NCI-H1105 (cell line): ENCODE measurements at places on chromosomes 16 and 17.

GRCh38 chr16:68451676-68452075, 3.4 kb upstream of the SMPD3 start:
- DNase-seq = no peak

DNA sequence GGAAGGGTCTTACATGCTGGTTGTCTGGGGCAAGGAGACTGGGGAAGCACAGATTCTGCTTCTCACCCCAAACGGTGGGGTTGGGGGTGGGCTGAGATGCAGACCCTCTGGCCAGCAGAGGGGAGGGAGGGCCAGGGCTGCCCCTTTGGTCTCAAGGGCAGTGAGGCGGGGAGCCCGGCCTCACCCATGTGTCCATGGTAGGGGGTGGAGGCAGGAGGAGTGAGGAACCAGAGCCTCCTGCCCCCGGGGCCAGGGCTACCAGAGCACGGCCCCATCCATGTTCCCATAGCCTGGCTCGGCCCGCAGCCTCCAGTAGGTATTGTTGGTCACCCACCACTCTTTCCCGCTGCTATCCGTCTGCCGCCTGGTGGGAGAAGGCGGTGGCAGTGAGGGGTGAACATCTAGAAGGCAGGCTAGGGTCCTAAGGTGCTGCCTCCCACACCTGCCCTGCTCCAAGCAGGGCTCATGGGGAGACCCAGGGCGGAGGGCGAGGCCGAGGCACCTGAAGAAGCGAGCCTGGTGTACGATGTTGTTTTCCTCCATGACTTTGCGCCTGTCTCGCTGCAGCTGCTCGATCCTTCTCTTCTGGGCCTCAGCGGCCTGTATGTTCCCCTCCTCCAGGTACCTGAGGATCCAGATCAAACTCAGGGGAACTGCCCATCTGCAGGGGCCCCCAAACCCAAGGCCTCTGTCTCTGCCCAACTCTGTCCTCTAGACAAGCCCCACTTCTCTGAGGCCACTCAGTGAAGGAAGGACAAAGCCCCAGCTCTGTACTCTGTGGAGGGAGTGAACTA, 13.4 kb downstream of the OSBPL7 start:
- DNase-seq = no peak

GRCh38 chr17:29873476-29873875, 56.6 kb downstream of the SSH2 start:
- DNase-seq = no peak

DNA sequence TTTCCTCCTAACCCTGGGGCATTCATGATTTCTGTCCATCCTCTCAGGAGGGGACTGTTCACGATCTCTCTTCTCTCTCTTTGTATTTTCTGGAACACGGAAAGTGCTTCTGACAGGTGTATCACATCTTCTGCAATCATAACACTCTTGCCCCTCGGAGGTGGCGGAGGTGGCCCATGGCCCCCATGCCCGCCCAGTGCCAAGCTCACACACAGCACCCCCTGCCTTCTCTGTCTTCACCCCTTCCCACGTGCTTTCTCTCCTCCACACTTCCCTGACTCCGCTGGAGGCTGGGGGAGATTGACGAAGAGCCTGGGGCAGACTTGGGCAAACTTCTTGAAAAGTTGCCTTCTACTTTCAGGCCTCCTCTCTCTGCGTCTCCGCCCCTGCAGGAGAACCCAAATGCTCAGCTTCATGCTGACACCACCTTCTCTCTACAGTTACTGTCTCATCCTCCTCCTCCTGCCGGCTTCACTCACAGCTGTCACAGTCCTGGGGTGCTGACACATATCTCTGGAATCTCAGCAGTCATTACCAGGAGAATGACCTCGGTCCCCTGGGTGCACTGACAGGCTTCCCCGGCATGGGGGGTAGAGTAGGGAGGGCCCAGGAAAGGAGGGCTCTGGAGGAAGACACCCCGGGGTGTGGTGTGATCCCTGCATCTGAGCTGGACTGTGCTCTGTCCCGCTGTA, 127.1 kb downstream of the ENGASE start:
- no peak for DNase-seq

GRCh38 chr16:2517954-2518605, 2.1 kb upstream of the AMDHD2 start:
- no peak for DNase-seq
